Esophagus (tissue), 2 donors: ENCODE measurements at places on chromosomes 1 and 21. TPM values are rescaled to one million over a fixed set of nuclear protein-coding genes. Genes with fewer than 3 reads are reported as not detected.

ANXA9 gene
- 17.5 TPM for polyA plus RNA-seq

AADACL3 gene
- not detected for polyA plus RNA-seq

AMY2B gene
- 16.2 TPM for polyA plus RNA-seq

CDC7 gene
- 4.9 TPM for polyA plus RNA-seq

TEDDM1 gene
- polyA plus RNA-seq: not detected

UBE2U gene
- polyA plus RNA-seq: not detected

CYP4Z1 gene
- 0.20 TPM for polyA plus RNA-seq

TSTD1 gene
- 117 TPM for polyA plus RNA-seq

KLHDC8A gene
- 5.5 TPM for polyA plus RNA-seq

IVL gene
- 161 TPM for polyA plus RNA-seq

PPOX gene
- 29.6 TPM for polyA plus RNA-seq

CLCA4 gene
- polyA plus RNA-seq: 306 TPM

CDK18 gene
- polyA plus RNA-seq: 9.0 TPM

IL6R gene
- 2.7 TPM for polyA plus RNA-seq

TCHH gene
- 0.33 TPM for polyA plus RNA-seq

S100A8 gene
- 44,360 TPM for polyA plus RNA-seq

PLEKHA6 gene
- 36.3 TPM for polyA plus RNA-seq

KCNH1 gene
- polyA plus RNA-seq: 0.08 TPM

UMODL1 gene
- polyA plus RNA-seq: 0.12 TPM

ARHGAP30 gene
- polyA plus RNA-seq: 9.5 TPM

LEFTY1 gene
- polyA plus RNA-seq: 0.02 TPM

TIE1 gene
- polyA plus RNA-seq: 4.2 TPM

CFHR3 gene
- polyA plus RNA-seq: 0.02 TPM

LCE2B gene
- not detected for polyA plus RNA-seq

CBS gene
- polyA plus RNA-seq: 0.92 TPM
